Natural killer cell treated with Interleukin-12 subunit alpha and Interleukin-12 subunit beta and Interleukin-15 and Interleukin-18, amount 100 ng/mL, for 72 hours (primary cell): ENCODE measurements at places on chromosomes 3 and 15. TPM values are rescaled to one million over a fixed set of nuclear protein-coding genes. Genes with fewer than 3 reads are reported as not detected.

- DNase-seq, result no peak
Measured at GRCh38 chr3:168405288-168405687, 309.6 kb upstream of the GOLIM4 start.

GRCh38 chr3:61605589-61606175 lies 44.3 kb downstream of the PTPRG start:
- DNase-seq, result no peak

DNA sequence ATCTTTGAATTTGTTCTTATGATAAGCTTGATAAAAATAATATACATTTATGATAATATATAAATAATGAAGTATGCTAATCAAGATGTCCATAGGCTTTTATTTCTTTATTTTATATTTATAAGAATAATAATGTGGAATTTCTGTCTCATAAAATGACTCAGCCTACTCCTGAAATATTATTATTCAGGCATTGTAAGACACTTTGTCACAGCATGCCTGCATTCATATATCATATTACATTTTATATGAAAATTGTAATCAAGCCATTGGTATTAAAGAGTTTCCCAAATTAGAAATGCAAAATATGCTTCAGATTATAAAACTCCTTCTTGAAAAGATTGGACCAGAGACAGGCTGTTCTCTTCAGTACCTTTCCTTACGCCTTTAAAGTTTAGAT lies 1303.7 kb upstream of the CADM2 start:
- DNase-seq, result no peak

DNA sequence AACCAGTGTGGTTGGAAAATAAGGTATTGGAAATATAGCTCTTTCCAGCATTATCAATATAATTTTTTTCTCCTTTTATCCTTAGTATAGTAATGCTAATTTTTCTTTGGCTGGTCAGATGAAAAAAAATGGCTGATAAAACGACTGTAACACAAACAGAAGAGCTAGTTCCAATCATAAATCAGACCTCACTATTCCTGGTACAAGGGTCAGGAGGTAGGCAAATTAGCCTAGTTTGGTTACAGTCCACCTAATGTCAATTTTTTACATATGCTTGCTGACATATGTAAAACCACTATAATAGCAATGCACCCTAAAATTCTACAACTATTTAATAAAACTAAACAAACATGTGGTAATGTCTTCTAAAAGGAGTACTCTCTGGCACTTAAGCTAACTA lies 19.9 kb upstream of the VPS39 start:
- DNase-seq, result no peak

Gene TSEN2
- 32.1 TPM for total RNA-seq

Gene CMTM7
- 34.5 TPM for total RNA-seq

Gene CD200R1
- 8.3 TPM for total RNA-seq

DNA sequence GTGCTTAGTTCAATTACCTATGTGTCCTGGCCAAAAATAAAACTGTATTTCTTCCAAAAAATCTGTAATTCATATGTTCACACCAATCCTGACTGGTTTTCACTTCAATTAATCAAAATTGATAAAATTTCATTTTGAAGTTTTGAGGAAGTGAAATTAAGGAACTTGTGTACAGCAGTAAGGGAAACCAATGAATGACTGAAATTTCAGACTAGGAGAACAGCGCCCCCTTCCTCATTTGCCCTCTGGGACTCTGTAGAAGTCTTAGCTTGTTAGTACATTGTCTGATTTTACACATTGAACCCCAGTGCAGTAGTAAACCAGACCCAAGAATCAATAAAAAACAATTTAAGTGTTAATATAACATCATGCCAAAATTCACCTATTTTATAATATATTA lies 495.3 kb upstream of the AGTR1 start:
- no peak for DNase-seq

DNA sequence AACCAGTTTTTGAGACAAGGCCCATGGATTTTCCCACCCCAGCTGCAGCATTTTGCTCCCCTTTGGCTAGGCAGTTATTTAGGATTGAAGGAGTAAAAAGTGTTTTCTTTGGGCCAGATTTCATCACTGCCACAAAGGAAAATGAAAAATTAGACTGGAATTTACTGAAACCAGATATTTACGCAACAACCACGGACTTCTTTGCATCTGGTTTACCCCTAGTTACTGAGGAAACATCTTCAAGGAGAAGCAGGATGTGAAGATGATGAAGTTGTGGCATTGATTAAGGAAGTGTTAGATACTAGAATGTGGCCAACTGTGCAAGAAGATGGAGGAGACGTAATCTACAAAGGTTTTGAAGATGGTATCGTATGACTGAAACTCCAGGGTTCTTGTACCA lies 165.2 kb upstream of the MYRIP start:
- DNase-seq, result no peak

- DNase-seq, result peak; percentile 80
Measured at GRCh38 chr3:45226206-45226915, at the start of gene TMEM158. TMEM158 (minus strand) TSS chr3:45226287; CDS start chr3:45226027, 260 bp downstream.

Gene CISH
- total RNA-seq, result 146 TPM

- DNase-seq, result no peak
Measured at GRCh38 chr15:58037723-58038301, 27.7 kb downstream of the ALDH1A2 start.

Gene FAM174B
- 0.62 TPM for total RNA-seq

Gene CD200
- total RNA-seq, result 0.36 TPM

DNA sequence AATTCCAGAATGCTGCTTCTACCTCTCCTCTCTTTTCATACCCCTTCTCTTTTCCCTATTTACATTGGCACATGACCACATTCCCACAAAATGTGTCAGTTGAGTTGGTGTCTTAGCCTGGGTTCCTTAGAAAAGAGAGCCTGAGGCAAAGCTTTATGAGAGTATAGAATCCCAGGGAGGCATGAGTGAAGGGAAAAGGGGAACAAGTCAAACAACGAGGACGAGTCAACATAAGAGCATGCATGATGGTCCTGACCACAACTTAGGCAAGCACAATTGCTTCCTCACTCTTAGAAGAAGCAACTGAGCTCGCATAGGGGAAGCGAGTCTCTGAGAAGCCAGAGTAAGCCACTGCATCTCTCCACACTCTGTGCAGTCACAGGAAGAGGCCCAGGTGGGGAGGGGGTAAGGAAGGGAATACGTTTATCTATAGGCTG lies 15.4 kb upstream of the ZNF774 start:
- DNase-seq, result no peak

Gene USP13
- total RNA-seq, result 6.6 TPM

Gene GRM2
- 0.90 TPM for total RNA-seq

Gene ADGRG7
- total RNA-seq, result not detected

Gene GABRB3
- not detected for total RNA-seq

DNA sequence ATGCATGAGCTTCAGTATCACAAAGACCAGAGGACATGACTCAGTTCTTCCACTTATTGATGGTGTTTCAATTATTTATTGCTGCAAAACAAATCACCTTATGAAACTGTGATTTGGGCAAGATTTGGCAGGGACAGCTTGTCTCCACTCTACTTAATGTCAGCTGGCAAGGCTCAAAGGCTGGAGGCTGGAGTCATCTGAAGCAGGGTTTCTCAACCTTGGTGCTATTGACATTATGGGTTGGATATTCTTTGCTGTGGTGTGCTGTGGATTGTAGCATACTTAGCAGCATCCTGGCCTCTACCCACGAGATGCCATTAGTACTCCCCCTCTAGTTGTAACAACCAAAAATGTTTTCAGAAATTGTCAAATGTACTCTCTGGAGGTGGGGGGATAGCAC lies 138.8 kb upstream of the PEX5L start:
- no peak for DNase-seq

DNA sequence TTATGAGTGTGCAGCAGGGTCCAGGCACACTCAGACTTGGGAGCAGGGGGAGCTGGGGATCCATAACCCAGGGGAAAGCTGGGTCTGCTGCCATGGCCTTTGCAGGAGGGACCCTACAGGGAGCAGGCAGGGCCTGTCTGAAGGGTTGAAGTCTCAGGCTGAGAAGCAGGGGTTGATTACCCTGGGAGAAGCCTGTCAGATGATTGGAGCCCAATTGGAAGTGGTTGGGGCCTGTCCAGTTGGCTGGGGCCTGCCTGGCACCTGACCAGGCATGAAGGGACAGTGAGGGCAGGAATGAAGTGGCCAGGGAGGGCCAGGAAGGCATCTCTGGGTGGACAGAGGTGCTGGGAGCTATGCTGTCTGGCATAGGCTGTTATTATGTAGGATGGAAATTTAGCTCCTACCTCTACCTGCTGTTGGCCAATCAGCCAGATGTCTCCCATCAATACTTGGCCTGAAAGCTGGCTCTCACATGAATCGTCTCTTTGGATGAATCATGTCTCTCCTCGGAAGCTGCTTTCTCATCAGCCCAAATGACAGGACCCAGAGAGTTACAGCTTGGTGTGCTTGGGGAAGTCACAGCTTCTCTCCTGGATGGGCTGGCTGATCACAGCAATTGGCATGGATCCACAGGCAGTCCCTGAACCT lies 27.4 kb upstream of the SLCO2A1 start:
- no peak for DNase-seq

DNA sequence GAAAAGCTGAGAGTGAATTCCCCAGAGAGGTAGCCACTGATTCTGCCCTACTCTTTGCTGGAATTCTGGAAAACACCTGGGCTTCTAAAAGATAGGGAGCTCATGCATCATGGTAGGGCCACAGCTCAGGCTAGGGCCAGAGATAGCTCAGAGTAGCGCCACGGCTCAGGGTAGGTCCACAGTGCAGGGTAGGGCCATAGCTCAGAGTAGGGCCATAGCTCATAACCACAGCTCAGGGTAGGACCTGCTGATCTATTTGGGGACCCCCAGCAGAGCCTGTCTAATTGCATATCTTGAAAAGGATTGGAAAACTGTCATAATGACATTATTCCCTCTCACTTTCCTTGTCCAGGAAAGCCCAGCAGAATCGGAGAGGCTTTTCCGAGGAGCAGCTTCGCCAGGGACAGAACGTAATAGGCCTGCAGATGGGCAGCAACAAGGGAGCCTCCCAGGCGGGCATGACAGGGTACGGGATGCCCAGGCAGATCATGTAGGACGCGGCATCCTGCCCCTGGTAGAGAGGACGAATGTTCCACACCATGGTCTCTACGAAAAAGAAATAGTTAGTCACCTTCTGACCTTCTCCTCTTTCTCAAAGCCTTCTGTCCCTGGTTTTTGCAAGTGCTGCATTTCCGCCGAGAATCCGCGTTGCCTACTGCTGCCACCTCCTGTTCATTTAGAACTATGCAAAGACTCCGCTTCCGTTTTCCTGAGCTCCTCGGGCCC lies 14.5 kb downstream of the TAGLN3 start:
- no peak for DNase-seq

Gene PLCB2
- 109 TPM for total RNA-seq

GRCh38 chr3:195388380-195388779 lies 54.4 kb downstream of the ACAP2 start:
- no peak for DNase-seq

- DNase-seq, result no peak
Measured at GRCh38 chr3:140018556-140018955, 83.6 kb downstream of the CLSTN2 start.

GRCh38 chr3:86245360-86245759 lies 745.6 kb downstream of the VGLL3 start:
- DNase-seq, result no peak

DNA sequence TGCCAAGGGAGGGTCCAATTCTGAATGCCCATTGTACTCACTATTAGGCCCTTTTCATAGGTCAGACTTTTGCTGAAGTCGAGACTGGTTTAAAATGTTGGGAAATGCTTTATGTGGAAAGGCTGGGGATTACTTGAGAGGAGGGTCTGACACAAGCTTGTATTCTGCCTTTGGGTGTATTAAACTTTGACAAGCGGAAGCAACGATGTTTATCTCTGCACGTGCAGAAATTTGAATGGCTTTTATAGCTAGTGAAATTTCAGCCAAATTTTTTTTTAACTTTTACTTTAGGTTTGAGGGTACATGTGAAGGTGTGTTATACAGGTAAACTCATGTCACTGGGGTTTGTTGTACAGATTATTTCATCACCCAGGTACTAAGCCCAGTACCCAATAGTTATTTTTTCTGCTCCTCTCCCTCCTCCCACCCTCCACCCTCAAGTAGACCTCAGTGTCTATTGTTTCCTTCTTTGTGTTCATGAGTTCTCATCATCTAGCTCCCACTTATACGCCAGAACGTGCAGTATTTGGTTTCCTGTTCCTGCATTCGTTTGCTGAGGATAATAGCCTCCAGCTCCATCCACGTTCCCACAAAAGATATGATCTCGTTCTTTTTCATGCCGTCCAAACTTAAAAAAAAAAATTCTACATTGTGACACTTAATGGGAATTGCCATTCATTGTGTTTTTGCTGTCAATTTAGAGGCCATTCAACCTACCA lies 223.0 kb upstream of the BHLHE40 start:
- no peak for DNase-seq

- no peak for DNase-seq
Measured at GRCh38 chr15:68786753-68787152, 33.9 kb downstream of the ANP32A start.

DNA sequence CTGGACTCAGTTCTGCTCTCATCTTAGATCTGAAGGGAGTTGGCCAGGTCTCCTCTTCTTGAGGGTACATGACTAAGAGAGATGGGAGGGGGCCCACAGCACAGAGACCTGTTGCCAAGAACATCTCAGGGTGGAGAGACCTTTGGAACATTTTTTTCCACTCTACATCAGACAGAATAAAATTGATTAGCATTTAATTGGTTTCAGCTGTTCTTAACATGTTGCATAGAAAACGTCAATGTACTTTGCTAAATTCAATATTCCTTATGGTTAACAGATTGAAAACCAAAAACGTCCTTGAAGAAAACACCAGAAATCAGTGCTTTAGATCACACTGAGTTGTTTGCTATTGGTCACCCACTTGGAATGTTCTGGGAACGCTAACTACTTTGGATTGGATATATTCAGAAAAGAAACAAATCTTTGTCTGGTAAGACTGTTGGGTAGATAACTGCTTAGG lies 36.4 kb upstream of the FSTL1 start:
- DNase-seq, result no peak
